ENCODE measurements at places on chromosomes 3 and 15.

GRCh38 chr3:128073807-128074206 is 21.6 kb downstream of the SEC61A1 start:
- no peak for DNase-seq

DNA sequence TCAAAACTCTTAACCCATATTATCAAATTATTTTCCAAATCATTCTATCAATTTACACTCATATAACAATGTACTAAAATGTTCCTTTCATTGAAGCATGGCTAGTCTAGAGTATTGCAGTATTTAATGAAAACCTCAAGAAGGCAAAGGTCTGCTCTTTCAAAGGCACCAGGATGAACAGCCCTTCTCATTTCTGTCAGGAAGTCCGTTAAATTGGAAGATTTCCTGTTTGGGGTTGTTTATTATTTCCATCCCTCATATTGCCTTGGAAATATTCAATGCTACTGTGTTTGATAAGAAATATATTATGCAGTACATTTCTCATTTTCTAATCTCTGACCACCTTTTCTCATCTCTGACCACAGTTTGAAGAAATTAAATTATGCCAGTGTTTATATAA is 25.1 kb downstream of the ACKR4 start:
- DNase-seq, result no peak

DNA sequence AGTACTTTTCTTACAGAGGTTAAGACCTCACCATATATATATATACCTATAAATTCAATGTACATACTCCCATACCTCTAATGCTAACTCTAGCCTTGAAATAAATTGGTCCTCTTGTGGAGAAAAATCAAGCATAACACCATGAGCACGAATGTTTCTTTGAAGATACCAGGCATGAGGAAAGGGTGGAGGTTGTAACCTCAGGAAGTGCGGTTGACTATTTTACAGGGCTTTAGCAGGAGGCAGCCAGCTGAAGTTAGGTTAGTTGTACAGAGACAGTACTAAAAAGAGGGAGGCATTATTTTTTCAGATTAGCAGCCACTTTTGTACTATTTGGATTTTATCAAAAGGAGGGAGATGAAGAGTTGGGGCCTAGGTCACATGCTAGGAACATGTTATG is 767.0 kb downstream of the OTOL1 start:
- DNase-seq, result no peak

- DNase-seq, result no peak
Measured at GRCh38 chr15:96767703-96768434, 437.4 kb downstream of the NR2F2 start.

- DNase-seq, result peak; percentile 14
Measured at GRCh38 chr3:60917141-60917540, 334.1 kb downstream of the FHIT start.

DNA sequence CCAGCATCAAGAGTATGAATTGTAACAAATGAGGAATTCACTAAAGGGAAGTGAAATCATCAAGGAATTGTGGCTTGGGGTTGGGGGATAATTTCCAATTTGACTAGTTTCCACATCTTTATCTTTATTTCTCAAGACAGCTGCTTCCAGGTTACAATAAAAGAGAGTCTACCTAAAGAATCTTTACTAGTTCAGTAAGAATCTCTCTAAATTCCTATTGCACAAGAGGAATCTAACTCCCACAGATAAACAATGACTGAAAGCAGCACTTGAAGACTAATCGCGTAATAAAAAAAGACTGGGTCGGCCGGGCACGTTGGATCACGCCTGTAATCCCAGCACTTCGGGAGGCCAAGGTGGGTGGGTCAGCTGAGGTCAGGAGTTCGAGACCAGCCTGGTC is 194.4 kb downstream of the KBTBD8 start:
- no peak for DNase-seq

DNA sequence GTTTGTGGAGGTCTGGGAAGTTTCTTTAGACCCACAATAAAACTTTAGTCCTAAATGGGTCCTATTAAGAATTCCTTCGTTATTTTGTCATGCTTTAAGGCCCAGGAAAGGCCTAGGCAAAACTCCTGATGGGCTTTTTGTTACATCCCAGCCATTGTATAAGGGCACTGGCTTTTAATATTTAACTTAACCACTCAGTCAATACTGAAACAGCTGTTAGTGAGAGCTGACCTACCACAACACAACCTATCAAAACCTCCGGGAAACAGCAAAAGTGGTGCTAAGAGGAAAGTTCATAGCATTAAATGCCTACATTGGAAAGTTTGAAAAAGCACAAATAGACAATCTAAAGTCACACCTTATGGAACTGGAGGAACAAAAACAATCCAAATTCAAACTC is 39.6 kb downstream of the ALCAM start:
- DNase-seq, result no peak
